ENCODE measurements at places on chromosomes 4 and X. TPM values are rescaled to one million over a fixed set of nuclear protein-coding genes. Genes with fewer than 3 reads are reported as not detected.
A peak's percentile ranks its signal among the peaks of the same experiment; 100 is the strongest.

DNA sequence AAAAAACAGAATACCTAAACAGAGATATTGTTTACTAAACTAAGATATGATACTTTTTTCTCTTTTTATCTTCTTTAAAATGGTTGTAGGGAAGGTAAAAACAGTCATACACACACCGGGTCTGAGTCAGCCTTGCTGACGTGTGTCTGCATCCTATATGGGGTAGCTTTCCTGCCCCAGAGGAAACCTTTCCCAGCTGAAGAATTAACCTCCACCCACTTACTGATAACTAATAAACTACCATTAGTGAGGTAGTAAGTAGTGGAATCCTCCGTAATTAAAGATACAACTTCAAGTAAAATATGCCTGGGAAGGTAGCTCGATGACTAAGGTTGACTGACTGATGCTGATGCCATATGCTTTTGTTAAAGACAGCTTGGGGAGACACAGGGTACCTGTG is 312.2 kb downstream of the DCTD start:
- no peaks in the 10 kb centered on the region for H3K27me3 ChIP-seq
- H3K36me3 ChIP-seq: no peaks in the 10 kb centered on the region
- H3K27ac ChIP-seq: no peak overlapping the region
- no peak for DNase-seq

DNA sequence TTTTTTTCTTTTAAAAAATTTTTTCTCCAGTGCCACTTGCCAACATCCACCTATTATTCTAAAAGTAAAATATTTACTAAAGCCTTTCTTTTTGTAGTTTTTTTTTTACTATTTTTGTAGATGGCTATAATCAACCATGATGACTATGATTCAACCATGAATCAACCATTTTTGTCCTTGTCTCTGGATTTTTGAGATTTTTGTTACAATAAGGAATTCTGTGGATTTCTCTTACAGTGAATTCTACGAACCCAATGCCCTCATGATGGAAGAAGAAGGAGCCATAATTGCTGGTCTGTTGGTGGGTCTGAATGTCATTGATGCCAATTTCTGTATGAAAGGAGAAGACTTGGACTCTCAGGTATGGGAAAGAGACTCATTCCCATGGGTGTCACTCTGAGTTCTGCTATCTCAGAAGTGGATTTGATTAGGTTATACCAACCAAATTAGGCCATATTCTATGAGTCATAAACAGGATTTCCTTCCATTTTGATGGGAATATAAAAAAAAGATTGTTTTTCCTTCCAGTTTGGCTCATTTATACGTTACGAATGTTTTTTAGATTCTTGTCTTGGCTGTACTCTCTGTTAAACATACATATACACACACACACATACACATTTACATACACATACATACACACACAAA is 46.7 kb downstream of the RUFY3 start:
- H3K27me3 ChIP-seq: no peaks in the 10 kb centered on the region
- no peak for DNase-seq
- no peaks in the 10 kb centered on the region for H3K36me3 ChIP-seq
- H3K27ac ChIP-seq: no peak overlapping the region

DNA sequence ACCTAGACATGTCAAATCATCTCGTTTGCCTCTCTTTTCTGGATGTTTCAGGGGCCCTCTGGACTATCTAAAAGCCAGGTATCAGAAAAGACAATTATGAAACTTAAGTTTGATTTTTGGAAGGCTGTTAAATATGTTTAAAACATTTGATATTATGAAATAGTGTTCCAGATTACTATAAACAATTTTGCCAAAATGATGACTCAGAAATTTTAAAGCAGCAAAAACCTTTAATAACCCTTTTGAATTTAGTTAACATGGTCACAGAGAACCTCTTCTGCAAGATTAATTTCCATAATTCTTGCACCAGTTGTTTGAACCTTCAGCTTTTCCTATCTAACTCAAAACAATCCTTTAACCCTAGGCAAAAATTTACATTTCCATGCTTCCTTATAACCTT is 18.8 kb upstream of the FAM47E start:
- H3K4me3 ChIP-seq: no peak overlapping the region
- no peaks in the 10 kb centered on the region for H3K27me3 ChIP-seq
- no peaks in the 10 kb centered on the region for H3K36me3 ChIP-seq
- H3K27ac ChIP-seq: no peak overlapping the region
- H3K4me1 ChIP-seq: peaks cover 7% of the 10 kb centered on the region

GRCh38 chr4:69056150-69056549 is 40.1 kb upstream of the UGT2B7 start:
- no peak overlapping the region for H3K4me3 ChIP-seq
- H3K4me1 ChIP-seq: peaks cover 4% of the 10 kb centered on the region
- H3K27ac ChIP-seq: no peak overlapping the region
- no peak for DNase-seq
- H3K36me3 ChIP-seq: no peaks in the 10 kb centered on the region
- no peaks in the 10 kb centered on the region for H3K27me3 ChIP-seq

Gene ZNF711
- total RNA-seq: 1.0 TPM

GRCh38 chrX:9644335-9644734 is 121.3 kb downstream of the GPR143 start:
- no peak overlapping the region for H3K27ac ChIP-seq
- H3K27me3 ChIP-seq: no peaks in the 10 kb centered on the region
- DNase-seq: no peak
- no peak overlapping the region for H3K4me3 ChIP-seq

Gene SLBP
- total RNA-seq: 56.9 TPM

GRCh38 chr4:137307806-137308205 is 224.5 kb downstream of the PCDH18 start:
- peak; percentile 19 for DNase-seq
- H3K4me1 ChIP-seq: no peaks in the 10 kb centered on the region
- no peak overlapping the region for H3K4me3 ChIP-seq
- H3K36me3 ChIP-seq: no peaks in the 10 kb centered on the region
- no peak overlapping the region for H3K27ac ChIP-seq

Gene MUC7
- not detected for total RNA-seq

- DNase-seq: no peak
- H3K36me3 ChIP-seq: no peaks in the 10 kb centered on the region
- H3K27me3 ChIP-seq: no peaks in the 10 kb centered on the region
- H3K4me3 ChIP-seq: no peak overlapping the region
These were observed 31.9 kb downstream of the CBR4 start for GRCh38 chr4:168978001-168978700.

Gene DDX53
- not detected for total RNA-seq

Gene EGF
- total RNA-seq: 2.2 TPM

All from colonic mucosa (tissue), 4 donors.